ENCODE measurements at places on chromosomes 5 and 9.
A peak's percentile ranks its signal among the peaks of the same experiment; 100 is the strongest.

DNA sequence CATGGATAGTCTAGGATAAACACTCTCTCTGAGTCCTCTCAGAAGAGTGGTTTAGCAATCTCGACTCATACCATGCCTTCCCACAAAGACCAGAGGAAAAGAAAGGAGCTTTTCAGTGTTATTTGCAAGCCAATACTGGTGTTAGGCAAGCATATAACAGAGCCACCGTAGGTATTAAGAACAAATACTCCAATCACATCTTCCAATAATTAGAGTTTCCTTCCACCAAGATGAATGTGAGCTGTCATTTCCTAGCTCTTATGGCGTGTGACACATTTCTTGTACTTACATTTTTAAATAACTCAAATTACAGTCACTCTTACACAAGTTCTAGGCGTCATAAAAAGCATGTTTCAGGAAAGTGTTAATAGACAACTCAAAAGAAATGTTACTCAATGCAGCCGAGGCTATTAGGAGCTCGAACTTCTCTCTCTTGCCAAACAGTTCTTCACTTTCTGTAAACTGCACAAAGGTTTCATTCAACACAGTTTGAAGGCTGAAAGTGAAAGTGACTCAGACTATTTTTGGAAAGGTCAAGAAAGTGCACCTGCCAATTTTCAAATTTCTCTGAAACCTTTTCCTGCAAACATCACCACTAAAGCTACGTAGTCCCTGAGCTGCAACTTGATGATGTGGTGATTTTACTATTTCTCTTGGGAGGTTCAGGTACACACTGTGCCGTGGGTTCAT, 153.8 kb downstream of the AUH start:
- DNase-seq = no peak

GRCh38 chr9:131324736-131325679, 35.5 kb downstream of the PLPP7 start:
- no peak for DNase-seq

GRCh38 chr9:86186696-86187095, 72.8 kb downstream of the C9orf153 start:
- no peak for DNase-seq

GRCh38 chr5:134458234-134459009, 46.7 kb upstream of the CDKN2AIPNL start:
- no peak for DNase-seq

DNA sequence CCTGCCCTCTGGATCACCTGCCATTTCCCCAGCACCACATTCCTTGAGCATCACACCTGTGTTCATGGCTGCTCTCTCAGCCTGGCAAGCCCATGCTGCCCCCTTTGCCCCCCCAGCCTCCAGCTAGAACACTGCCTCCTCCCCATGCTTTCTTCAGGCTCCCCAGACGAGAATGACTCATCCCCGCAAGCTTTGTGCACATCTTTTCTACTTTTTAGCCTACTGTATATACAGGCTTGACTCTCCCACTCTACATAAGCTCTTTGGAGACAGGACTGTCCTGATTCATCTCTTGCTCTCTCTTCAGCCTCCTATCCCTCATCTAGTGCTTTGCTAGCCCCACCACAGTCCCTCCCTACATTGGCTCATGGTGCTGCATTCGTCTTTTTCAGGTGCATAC, 19.9 kb upstream of the GLIPR2 start:
- no peak for DNase-seq

DNA sequence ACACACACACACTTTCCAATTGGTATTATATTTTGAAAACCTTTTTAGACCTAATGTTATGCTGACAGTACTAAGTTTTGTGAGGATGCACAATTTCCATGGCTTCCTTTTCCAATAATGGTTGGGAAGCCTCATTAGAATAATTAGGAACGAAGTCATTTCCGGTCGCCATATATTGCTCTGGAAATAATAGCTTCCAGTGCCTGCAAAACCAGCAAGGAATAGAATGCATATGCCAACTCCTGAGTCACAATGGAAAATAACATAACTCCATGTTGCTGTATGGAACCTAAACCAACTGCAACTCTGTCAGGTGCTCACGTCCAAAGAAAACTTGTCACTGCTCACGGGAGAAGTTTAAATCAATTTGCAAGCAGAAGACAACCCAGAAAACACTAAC, 222.0 kb downstream of the EBF1 start:
- DNase-seq = no peak

DNA sequence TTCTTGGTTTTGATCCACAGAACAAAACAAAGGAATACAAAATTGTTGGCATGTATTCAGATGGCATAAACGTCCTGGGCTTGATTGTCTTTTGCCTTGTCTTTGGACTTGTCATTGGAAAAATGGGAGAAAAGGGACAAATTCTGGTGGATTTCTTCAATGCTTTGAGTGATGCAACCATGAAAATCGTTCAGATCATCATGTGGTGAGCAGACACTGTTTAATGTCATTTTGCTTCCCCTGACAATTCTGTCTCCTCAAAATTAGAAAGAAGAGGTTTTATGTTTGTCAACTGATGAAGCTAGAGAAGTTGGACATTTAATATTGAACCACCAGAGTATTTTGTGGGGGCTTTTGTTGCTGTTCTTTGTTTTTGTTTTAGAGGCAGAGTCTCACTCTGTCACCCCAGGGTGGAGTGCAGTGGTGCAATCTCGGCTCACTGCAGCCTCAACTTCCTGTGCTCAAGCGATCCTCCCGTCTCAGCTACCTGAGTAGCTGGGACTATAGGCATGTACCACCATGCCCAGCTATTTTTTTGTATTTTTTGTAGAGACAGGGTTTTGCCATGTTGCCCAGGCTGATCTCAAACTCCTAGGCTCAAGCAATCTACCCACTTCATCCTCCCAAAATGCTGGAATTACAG, 82.0 kb downstream of the SLC1A1 start:
- no peak for DNase-seq

- no peak for DNase-seq
These were observed 72.1 kb upstream of the HSPA9 start for GRCh38 chr5:138647261-138647788.

GRCh38 chr5:180352116-180353047, 754 bp downstream of the GFPT2 start:
- DNase-seq = no peak

- no peak for DNase-seq
These were observed 460.2 kb downstream of the ICE1 start for GRCh38 chr5:5882706-5883105.

DNA sequence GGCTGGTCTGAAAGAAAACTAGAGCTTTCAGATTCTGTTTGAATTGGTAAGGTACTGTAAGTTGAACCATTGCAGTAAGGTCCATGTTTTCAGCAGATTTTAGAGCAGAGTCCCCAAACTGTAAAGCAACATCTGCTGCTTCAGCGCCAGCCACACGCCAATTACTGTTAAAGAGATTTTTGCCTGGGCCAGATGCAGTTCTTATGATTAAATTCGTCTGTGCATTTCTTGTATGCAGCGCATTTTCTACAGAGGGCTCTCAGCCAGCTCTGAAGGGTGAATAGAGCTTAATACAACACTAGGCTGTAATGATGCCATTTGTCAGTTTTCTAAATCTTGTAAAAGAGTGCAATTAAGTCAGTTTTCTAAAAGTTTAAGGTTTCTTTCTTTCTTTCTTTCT, 246.3 kb downstream of the COX7C start:
- peak; percentile 79 for DNase-seq

DNA sequence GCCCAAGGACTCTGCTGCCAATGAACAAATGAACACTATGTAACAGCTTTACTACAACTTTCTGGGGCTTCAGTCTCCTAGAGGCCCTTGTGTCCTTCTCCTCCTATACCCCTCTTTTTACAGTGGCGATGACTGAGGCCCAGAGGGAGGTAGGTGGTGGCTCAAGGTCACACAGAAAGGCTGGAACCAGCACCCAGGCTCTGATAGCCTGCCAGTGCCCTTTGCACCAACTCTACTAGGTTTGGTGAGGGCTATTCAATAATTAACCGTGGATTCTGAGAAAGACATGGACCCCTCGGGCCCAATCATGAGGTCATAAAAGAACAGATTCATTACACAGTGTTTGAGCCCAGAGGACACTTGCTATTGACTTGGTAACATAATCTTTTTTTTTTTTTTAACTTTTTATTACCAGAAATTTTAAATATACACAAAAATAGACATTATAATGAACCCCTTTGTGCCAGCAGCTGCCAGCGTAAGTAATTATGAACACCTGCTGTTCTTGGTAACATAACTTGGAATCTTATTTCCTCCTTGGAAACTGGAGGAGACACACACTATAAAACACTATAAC, 6.1 kb upstream of the ALDH1B1 start:
- DNase-seq = no peak

DNA sequence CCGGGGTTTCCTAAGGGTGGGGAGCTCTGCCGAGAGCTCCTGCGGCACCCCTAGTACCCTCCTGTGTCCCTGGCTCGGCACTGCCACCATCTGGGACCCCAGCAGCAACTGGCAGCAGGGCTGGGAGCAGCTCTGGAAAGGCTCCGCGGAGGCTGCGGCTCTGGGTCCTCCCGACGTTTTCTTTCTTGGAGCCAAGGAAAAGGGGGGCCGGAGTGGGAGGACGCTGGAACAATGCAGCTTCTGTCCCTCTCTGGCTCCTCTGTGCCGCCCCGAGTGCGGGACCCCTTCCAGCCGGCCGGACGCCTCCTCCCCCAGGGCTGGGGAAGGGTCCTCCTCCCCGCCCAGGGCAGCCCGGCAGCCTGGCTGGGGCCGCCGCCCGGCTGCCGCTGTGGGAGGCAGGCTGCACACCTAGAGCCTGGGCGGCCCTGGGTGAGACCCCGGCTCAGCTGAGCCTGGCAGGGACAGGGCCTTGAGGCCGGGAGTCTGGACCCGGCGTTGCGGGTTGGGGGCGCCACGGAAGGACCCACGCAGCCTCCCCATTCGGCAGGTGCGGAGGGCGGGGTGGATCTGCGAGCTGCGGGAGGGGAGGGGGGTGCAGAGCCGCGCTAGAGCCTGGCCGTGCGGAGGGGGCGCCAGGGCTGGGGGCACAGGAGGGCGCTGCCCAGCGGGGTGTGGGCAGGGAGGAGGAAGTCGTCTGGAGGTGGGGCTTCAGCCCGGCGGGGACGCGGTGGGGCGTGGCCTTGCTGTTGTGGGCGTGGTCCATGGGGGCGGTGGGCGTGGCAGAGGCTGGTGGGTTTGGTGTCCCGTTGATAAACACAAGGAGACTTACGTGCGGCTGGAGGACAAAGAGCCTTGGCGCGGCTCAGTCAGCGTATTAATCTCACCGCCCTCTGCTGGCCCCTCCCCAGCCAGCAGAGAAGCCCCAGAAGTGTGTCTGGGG, 15.1 kb downstream of the GPSM1 start:
- no peak for DNase-seq

DNA sequence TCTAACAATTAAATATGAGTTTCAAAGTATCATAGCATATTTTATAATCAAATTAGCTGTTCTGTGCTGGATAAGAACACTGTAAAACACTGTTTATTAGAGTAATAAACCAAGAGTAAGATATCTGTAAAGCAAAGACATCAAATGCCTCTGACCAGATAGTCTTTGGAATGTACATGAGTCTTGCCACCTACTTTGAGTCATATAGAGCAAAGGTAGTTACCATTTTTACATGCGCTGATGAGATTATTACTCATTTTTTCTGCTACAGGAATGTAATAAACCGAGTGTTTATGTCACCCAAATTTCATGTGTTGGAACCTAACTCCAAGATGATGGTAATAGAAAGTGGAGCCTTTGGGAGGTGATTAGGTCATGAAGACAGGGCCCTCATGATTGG, 654.5 kb downstream of the CETN3 start:
- DNase-seq = no peak

- peak; percentile 65 for DNase-seq
These were observed 2.0 kb upstream of the ADAMTS6 start for GRCh38 chr5:65483546-65484346.

GRCh38 chr9:120643061-120643460, 63.1 kb upstream of the CDK5RAP2 start:
- DNase-seq = no peak

- DNase-seq = peak; percentile 27
These were observed 46.4 kb upstream of the SH3GL2 start for GRCh38 chr9:17532461-17532860.

DNA sequence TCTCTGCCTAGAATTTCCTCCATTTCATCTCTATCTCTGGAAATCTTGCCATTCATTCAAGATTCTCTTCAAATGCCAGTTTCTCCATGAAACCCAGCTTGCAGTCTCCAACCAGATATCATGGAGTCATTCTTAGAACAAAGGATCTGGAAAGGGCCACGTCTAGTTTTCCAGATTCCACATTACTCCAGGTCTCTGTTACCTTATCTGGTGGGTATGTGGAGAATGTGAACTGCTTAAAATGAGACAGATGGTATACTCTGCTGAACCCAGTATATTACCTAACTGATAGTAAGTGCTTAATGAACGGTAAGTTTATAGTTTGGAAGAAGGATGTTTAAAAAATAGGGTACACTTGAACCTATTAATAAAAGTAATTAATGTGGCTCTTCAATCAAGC, 52.3 kb upstream of the ZSWIM6 start:
- DNase-seq = no peak

- no peak for DNase-seq
These were observed 2.8 kb downstream of the TMEM171 start for GRCh38 chr5:73122875-73123810.

GRCh38 chr5:652773-653350, 40.3 kb downstream of the TPPP start:
- DNase-seq = no peak

Measured in NCI-H446 (cell line).